ENCODE measurements at places on chromosomes 2 and 18.
A peak's percentile ranks its signal among the peaks of the same experiment; 100 is the strongest.

GRCh38 chr2:62698653-62699052 is 6.9 kb upstream of the EHBP1 start:
- DNase-seq, result no peak

DNA sequence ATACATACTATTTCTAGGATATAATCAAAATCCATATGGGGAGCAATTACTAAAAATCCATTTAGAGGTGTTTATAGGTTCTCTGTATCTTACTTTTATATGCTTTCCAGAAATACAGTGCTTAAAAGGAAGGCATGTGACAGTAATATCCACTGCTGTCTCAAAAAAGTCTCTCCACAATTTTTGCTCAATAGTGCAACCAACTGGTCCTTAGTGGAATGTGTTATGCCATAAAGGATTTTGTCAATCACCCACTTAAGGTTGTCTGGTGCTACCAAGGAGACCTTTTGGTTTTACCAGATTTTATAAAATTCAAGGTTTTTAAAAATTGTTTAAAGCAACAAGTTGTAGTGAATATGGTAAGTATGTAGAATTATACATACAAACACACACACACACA is 328.5 kb upstream of the DSEL start:
- no peak for DNase-seq

DNA sequence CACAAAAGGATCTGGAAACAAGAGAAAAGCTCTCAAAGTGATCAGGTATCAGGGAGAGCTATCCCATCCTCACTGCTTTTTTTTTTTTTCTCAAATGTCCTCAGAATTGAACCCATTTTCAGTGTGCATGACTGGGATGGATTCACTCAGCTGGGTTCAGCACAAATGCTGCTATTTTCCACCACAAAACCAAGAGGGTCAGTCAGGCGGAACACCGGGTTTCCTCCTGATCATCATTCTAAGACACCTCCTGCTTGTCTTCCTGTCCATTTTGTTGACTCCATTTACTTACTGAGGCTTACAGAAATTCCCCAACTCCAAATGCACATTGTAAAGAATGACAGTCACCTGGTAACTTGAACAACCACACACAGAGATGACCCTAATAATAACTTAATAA is 39.9 kb downstream of the CYRIA start:
- no peak for DNase-seq

DNA sequence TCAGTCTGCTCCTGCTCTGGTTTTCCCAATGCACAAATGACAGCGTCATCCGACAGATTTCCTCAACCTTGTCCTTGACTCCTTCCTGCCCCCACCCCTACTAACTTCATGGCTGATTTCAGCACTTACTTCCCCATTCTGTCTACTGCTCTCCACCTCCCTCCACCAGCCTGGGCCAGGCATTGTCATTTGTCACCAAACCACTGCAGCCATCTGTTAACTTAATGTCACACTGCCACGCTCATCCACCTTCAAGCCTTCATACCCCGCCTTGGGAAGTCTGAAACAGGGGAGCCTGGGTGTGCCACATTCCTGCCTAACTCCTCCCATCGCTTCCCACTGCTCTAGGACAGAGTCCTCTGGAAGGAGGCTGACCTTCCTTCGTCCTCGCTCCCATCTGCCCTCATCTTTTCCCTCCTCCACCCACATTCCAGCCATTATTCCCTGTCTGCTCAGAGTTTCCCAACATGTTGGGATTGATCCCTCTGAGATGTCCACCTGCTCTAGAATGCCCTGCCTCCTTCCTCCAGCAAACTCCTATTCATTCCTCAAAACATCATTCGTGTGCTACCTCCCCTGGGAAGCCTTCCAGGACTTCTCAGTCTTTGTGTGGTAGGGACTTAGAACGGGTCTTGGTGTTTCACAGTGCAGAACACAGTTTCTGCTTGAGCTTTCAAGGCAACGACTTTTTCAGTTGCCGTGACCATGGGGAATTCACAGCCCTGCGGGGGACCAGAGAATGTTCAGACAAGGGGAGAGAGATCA is 42.2 kb upstream of the SMAD7 start:
- DNase-seq, result peak; percentile 62

Measured in NCI-H69 (cell line).